Mesothelial cell of epicardium (in vitro differentiated cells): ENCODE measurements at places on chromosomes 7 and 10. TPM values are rescaled to one million over a fixed set of nuclear protein-coding genes. Genes with fewer than 3 reads are reported as not detected.

The NRP1 gene
- 44.8 to 51.2 TPM (median 47.7 TPM) in 3 replicates for total RNA-seq

The KLF14 gene
- 0.87 to 1.0 TPM (median 1.0 TPM) in 3 replicates for total RNA-seq

The GALNT17 gene
- total RNA-seq = 2.7 to 3.2 TPM (median 2.9 TPM) in 3 replicates

The TAS2R4 gene
- total RNA-seq = 3.3 to 4.3 TPM (median 3.5 TPM) in 3 replicates

DNA sequence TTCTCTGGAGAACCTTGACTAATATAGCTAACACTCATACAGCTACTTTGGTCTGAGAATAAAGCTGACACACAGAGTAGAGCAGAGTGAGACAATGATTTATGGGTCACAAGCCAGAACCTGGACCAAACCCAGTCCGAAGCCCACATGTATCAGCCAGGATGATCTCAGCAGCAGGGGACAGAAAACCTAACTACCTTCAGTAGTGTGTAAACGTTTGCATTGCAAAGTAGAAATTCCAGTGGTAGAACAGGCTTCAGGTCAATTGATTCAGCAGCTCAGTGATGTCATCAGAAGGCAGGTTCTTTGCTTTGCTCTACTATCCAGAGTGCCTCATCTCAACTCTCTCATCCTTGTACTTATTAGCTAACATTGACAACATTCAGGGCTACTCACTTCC, 62.5 kb upstream of the PALS2 start:
- no peaks in the 10 kb centered on the region for H3K4me1 ChIP-seq
- DNase-seq = no peak
- no peaks in the 10 kb centered on the region for H3K36me3 ChIP-seq
- H3K4me3 ChIP-seq = no peak overlapping the region
- no peak overlapping the region for H3K27ac ChIP-seq

DNA sequence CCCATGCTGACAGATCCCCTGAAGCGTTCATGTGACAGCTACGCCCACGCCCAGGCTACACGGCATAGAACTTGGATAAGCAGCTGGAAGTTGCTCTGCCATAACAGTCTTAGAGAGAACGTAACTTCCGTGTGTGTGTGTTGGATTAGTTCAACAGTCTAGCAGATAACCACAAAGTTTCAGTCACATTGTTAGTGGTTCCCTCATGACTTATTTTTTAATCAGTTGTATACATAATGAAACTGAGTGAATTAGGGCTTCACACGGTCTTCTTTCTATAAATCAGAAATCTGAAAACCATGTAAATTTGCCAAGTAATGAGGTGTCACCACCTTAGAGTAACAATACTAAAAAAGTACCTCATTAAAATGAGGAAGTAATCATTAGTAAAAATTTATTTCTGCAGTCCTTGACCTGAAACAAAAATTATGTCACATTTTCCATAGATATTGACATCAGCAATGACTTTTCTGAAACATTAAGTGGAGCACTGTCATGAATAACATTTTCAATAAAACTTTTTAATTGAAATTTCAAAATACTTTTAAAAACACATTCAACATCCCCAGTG, 21.7 kb upstream of the MACC1 start:
- H3K4me3 ChIP-seq = no peak overlapping the region
- H3K27ac ChIP-seq = no peak overlapping the region
- no peaks in the 10 kb centered on the region for H3K27me3 ChIP-seq
- H3K4me1 ChIP-seq = peaks cover 26% of the 10 kb centered on the region
- DNase-seq = no peak

DNA sequence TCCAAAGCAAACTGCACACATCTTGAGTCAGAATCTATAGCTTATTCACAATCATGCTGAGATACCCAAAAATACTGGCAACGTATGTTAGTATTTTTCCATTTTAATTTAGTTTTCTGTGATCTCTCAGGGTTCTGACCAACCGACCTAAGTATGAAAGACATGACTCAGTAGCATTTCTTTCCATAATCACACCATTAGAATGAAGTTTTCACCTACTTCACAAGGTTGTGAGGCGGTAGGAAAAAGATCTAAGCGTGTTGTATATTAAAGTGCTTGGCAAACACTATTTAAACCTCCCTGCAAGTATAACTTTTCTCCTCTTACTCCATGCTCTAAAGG, 49.1 kb downstream of the PLCE1 start:
- peaks cover 3% of the 10 kb centered on the region for H3K4me1 ChIP-seq
- peaks cover 14% of the 10 kb centered on the region for H3K27me3 ChIP-seq
- H3K27ac ChIP-seq = no peak overlapping the region

The PARG gene
- 44.0 to 51.2 TPM (median 50.1 TPM) in 3 replicates for total RNA-seq

The MLXIPL gene
- 1.5 to 2.6 TPM (median 2.0 TPM) in 3 replicates for total RNA-seq

The PDLIM1 gene
- 121 to 131 TPM (median 122 TPM) in 3 replicates for total RNA-seq

The CFAP46 gene
- 3.1 to 4.1 TPM (median 3.2 TPM) in 3 replicates for total RNA-seq

- DNase-seq = no peak
- H3K4me3 ChIP-seq = no peak overlapping the region
- no peak overlapping the region for H3K27ac ChIP-seq
- no peaks in the 10 kb centered on the region for H3K4me1 ChIP-seq
Measured at GRCh38 chr10:43287056-43288007, 20.5 kb upstream of the RASGEF1A start.
